ENCODE measurements at places on chromosomes 2 and 18.

DNA sequence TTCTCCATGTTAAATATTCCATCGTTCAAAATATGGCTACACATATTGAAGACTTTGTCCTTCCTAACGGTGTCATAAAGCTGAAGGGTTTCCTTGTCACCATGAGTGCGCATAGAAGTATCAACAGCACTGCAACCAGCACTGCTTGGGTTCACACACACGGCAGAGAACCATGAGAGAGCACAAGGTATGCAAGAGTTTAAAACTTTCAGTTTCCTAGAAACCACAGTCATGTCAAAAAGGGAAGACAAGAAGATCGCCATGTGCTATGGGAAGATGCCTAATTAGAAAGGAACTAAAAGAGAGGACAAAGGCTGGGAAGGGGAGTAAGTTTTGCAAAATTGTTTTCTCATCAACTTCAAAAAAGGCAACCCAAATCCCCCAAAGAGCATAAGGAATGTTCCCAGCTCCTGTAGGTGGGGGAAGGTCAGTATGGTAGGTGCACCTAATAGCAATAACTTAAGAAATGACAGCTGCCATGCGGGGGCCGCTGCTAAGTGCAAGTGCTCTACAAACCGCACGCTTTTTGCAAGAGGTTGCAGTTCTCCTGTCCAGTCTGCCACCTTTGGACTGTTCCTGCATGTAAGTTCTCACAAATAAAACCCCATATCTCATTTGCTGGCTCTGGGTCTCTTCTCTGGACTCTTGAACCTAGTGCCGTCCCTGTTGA is 136.8 kb downstream of the TMEM163 start:
- no peak for DNase-seq

- DNase-seq = no peak
Observed at GRCh38 chr2:76808732-76809131, 713.4 kb downstream of the LRRTM4 start.

GRCh38 chr2:178928077-178928476 is 120.9 kb upstream of the TTN start:
- no peak for DNase-seq

DNA sequence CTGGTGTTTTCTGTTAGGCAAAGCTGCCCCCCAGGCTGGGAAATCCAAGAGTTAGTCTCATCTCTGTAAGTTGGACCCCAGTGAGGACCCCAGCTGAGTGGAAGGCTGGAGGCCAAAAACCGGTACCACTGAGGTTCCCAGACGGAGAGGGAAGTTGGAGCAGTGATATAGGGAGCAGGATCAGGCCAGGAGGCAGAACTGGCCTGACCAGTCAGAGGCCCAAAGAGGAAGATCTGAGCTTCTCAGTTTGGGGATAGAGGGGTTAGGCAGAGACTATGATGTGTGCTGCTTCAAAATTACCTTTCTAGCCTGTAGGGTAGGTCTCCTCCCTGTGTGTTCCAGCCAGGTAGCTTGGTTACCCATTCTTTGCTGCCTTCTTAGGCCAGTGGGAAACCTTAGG is 4.6 kb upstream of the RNF181 start:
- no peak for DNase-seq

GRCh38 chr2:207051385-207051965 is 112.2 kb downstream of the CPO start:
- DNase-seq = no peak

GRCh38 chr18:49486606-49486952 is 455 bp downstream of the C18orf32 start:
- DNase-seq = no peak

- DNase-seq = no peak
Observed at GRCh38 chr2:95149397-95149984, 10.2 kb downstream of the ZNF514 start.

DNA sequence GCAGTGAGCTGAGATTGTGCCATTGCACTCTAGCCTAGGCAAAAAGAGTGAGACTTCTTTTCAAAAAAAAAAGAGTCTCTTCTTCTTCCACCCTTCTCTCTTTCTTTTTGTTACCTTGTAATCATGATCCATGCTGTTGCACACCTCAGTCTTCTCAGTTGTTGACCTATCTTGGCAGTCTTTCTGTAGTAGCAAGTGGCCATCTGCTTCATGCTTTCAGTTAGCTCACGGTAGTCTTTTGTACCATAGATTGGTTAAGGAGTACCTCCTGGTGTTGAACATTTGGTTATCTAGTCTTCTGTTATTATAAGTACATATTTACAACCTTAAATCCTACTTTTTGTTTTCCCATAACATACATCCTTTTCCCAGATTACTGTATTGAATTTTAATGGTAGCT is 3.1 kb downstream of the GORASP2 start:
- DNase-seq = no peak

- no peak for DNase-seq
Observed at GRCh38 chr2:7530001-7530400, 612.8 kb downstream of the RNF144A start.

DNA sequence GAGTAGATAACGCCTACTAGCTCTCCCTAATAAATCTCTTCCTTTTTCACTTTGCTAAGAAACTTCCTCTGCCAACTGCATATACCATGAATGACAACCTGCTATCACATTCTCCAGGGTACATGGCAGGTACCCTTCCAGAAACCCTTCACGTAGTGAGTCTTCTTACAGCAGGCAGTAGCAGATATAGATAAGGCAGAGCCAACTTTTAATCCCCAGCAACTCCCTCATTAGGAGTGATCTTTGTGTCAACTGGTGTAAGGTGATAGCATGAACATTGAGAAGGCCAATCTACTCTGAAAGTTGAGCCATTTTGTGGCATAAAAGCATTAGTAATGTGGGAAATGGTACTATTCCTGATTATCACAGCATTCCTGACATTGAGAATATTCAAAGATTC is 5.7 kb upstream of the STK17B start:
- DNase-seq = no peak

GRCh38 chr2:200625958-200626363 is 40.1 kb downstream of the AOX1 start:
- no peak for DNase-seq

GRCh38 chr2:120605231-120605935 is 130.3 kb upstream of the GLI2 start:
- DNase-seq = no peak

GRCh38 chr2:215830304-215830703 is 183.0 kb downstream of the MREG start:
- DNase-seq = no peak

DNA sequence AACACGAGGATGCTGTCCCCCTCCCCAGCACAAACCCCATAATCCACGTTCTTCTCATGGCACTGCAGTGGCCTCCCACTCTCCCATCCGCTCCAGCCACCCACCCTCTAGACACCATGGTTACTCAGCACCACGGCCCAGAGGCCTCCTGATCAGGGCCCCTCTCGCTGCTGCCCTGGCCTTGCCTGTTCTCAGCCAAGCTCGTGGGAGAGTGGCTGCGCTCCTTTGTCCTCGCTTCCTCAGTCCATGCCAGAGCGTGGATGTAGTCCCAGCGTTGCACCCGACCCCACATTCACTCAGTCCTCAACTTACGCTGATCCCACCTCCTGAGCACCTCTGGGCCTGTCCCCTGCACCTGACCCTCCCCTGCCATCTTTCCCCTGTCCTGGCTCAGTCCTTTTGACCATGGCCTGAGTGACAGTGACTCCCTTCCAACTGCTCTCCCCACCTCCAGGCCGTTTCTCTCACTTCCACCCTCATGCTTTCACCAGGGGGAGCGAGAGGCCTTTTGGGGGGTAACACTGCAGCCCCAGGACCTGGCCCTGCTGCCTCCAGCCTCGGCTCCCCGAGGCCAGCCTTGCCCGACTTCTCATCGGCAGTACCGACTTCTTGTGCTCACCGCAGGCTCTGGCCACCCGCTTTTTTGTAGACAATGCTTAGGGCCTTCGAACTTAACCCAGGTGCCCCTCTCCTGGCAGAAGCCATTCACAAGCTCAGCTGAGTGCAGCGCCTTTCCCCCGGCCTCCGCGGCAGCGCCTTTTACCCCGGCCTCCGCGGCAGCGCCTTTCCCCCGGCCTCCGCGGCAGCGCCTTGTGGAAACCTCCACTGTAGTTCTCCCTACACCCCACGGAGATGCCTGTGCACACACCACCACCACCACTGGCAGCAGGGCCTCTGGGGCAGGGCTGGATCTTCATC is 131.4 kb downstream of the CLIP4 start:
- DNase-seq = no peak

- no peak for DNase-seq
Observed at GRCh38 chr2:195604706-195605105, 52.3 kb upstream of the SLC39A10 start.

- DNase-seq = no peak
Observed at GRCh38 chr18:51051105-51051712, 21.2 kb downstream of the SMAD4 start.

DNA sequence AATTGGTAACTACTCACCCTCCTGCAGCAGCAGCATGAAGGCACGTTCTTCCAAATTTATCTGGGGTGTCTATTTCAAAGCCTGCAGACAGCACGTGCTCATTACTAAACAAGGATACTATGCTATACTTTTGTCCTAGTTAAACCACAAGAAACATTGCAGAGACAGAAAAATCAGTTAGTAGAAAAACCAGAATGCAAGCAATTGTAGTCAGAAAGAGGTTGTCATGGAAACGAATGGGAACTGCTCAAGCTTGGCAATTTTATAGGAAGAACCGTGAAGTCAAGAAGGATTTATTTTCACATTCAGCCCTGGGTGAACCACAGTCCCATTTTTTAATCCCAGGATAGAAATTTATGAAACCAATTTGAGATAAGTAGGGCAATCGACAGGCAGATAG is 162.2 kb upstream of the PGAP1 start:
- no peak for DNase-seq

DNA sequence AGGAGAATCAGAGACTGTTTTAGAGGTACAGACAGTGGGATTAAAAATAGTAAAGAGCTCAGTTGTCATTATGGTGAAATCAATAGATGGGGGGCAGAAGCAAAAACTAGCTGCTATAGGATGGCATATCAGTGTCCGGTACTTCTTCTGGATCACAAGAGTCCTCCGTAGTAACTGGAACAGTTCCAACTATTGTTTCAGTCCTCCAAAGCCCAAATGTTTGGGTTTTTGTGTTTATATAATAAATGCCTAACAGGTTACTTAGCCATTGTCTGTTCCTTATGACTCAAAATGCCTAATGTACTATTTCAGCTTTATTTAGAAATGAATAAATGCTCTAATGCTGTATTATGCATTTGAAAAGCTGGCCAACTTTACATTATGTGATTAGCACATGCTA is 401.2 kb downstream of the PTH2R start:
- no peak for DNase-seq

DNA sequence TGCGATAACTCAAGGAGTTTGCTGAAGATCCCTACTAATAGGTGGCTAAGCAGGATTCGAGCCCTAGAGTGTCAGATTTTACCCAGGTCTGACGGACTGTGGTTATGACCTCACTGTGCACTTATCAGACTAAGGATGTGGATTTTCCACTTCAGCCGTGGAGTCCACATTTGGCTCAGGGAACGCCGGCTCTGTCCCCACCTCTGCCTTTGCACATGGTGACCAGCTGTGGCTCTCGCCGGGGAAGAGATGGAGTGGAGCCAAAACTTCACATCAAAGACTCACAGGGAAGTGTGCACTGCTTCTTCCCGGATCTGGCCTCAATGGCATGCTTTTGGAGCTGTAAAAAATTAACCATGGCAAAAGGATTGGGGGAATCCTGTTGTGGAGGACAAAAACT is 249.3 kb upstream of the APCDD1 start:
- DNase-seq = no peak

DNA sequence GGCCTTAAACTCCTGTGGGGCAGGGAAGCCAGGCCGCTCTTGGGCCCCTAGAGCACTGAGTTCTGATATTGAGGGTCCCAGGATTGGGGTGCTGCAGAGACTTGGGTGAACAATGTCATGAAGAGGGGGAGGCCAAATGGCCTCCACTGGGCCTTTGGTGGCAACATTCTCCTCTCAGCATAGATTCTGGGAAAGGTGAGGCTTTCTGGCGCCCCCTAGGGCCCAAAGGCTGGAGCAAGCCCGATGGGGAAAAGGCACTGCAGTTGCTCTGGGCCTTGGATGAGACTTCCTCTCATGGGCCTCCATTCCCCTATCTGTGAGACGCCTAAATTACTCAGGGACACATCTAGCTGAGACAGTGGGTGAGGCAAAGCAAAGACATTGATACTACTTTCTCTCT is 84.8 kb downstream of the ACAA2 start:
- peak; percentile 21 for DNase-seq

DNA sequence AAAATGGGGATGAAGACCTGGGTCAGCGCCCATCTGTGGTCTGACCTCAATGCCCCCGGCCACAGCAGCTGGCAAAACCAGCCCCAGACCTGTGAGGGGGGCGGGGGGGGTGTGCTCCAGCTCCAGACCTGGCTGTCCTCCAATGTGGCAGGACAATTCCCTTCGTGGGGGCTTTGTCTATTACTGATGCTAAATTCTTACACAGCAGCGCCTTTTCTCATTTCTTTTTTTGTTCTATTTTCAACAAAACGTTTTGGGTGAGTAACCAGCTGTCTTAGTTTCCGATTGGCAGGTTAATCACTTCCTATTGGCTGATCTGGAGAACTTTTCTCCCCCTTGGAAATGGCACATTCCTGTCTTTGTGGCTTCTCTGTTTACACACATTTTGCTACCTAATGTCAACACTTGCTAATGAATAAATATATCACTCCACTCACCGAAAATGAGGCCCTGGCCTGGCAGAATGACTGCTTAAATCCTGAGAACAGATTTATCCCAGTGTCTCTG is 4.4 kb downstream of the SMAD7 start:
- no peak for DNase-seq

GRCh38 chr2:117470311-117471095 is 344.0 kb upstream of the DDX18 start:
- no peak for DNase-seq

- DNase-seq = no peak
Observed at GRCh38 chr18:75142677-75143076, 66.3 kb downstream of the PTGR3 start.

DNA sequence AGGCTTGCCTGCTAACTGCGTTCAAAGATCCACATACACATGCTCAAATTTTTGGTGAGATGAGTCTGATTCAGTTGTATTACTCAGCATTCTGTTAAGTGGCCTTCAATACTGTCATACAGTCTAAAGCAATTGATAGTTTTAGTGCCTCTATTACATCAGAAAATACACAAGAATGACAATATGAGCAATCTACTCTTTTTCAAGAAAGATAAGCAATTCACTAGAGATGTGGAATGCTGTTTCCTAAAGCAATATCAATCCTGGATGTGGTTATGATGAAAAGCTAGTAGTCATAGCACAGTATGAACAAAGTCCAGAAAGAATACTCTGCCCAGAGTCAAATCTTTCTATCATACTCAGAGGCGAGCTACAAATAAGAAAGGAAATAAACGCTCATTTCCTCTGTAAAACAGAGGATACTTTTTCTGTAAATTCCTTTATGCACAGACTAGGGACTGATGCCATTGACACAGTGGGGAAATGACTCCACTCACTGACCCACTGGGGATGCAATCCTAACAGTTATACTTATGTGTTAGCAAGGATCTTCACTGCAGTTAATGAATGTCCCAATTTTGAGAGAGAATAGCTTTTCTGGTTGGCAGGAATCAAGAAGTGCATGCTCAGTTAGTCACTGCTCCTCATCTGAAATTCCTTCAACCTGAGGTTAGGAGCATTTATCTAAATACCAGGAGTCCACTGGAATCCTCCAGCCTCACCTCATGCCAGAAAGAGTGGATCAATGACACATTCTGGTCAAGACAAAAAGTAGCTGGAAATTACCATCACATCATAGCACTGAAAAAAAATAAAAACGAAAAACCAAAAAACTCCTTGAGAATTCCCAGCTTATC is 83.3 kb downstream of the PDE11A start:
- no peak for DNase-seq

GRCh38 chr2:19547321-19547720 is 188.9 kb upstream of the OSR1 start:
- DNase-seq = no peak

GRCh38 chr18:10297086-10297485 is 157.3 kb upstream of the APCDD1 start:
- no peak for DNase-seq
